ENCODE measurements at places on chromosomes 1 and 21. TPM values are rescaled to one million over a fixed set of nuclear protein-coding genes. Genes with fewer than 3 reads are reported as not detected.

- peak; percentile 90 for DNase-seq
Measured at GRCh38 chr1:21537511-21537931, 28.3 kb downstream of the ALPL start.

DNA sequence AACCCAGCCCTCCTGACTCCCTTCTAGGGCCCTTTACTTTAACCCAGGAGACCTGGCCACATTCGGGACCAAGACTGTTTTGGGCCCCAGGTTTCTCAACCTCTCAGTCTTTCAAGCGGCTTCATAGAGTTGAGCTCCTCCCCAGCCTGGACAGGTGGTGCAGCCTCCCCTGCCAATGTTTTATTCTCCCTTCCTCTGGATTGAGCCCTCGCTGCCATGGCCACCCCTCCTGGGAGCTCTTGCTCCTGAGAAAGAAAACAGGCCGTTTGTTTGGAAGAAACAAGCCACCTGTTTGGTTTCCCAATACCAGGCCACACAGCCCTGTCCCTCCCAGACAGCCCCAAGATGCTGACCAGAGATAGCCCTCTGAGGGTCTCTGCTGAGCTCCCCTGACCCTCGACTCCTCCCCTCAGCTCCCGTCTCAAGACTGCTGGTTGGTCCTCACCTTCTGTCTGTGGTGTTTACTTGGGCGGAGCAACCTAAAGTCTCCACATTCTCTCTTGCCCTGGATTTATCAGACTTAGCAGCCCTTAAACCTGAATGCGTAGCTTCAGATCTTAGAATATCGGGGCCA, 3.3 kb downstream of the TMEM51 start:
- DNase-seq = no peak

GRCh38 chr1:110058591-110058990, 11.9 kb downstream of the ALX3 start:
- no peak for DNase-seq

GRCh38 chr1:115796897-115797296, 28.4 kb upstream of the CASQ2 start:
- DNase-seq = no peak

The TFAP2E gene
- 0.31 TPM for total RNA-seq

The FAM177B gene
- 0.28 TPM for total RNA-seq

The EDN2 gene
- 0.56 TPM for total RNA-seq

Data from right cardiac atrium (tissue), 5 donors.